ENCODE measurements at places on chromosomes 6 and 20.

GRCh38 chr6:87697581-87698546 is 4.2 kb downstream of the AKIRIN2 start:
- DNase-seq = no peak

GRCh38 chr20:32474967-32475811 is 109.9 kb downstream of the NOL4L start:
- peak; percentile 56 for DNase-seq

GRCh38 chr6:112443179-112444065 is 96.3 kb downstream of the RFPL4B start:
- no peak for DNase-seq

- DNase-seq = no peak
Observed at GRCh38 chr20:57835074-57835452, 125.2 kb upstream of the PMEPA1 start.

- DNase-seq = no peak
Observed at GRCh38 chr6:143732536-143732935, 54.8 kb downstream of the PHACTR2 start.

Data from caudate nucleus (tissue), 63 donors.